ENCODE measurements at places on chromosomes 5 and 9. TPM values are rescaled to one million over a fixed set of nuclear protein-coding genes. Genes with fewer than 3 reads are reported as not detected.

DNA sequence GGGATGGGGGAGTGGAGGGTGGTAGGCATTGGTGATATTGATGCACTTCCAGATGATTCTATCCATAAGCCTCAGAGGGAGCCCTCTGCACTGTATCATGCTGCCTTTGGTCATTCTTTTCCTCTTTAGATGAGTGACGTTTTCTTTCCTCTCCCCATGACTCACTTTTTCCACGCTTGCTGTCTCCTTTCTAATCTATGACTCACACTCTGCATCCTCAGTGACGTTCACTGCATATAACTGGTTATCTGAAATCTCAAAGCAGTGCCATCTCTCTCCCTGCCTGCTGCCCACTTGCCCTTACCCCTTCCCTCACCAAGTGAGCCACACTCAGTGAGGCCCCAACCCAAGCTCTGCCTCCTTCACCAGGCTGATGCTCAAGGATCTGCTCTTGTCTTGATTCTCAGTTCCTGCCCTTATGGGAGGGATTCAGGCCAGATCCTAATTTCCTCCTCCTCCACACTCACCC, 31.6 kb downstream of the PTGS1 start:
- peak; percentile 62 for DNase-seq

DNA sequence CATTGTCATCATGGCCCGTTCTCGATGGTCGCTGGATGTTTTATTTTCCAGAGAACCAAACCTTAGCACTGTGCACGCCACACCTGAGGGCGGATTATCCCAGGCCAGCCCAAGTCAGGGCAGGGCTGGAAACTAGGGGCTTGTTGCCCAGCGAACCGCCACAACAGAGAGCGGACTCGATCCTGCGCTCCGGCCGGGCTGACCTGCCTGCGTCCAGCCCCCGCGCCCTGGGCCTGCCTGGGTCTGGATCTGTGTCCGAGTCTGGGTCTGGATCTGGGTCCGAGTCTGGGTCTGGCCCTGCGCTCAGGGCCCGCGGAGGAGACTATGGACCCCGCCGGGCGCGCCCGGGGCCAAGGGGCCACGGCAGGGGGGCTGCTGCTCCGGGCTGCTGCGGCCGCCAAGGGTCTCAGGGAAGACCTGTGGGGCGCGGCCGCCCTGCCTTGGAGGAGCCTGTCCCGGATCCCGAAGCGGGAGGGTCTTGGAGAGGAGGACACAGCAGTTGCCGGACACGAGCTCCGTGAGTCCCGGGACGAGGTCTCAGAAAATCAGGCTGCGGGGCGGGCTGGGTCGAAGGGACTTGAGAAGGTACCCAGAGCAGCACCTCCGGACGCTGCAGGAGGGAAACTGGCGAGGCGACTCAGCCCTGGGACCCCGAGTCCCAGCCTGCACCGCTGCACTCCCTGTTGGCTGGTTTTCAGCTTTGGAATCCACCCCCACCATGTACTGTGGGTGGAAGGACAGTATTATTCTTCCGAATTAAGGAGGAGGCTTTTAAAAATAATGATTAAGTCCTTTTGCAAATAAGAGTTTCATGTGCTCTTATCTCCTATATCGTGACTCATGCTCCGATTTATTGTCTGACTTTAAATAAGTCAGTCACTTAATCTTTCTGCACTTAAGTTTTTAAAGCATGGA, at the start of gene ANKDD1B:
Gene ANKDD1B (plus strand): TSS at position 143 of the 915 bp plus-strand sequence. CDS start 182 bp downstream, at position 325.
- DNase-seq = no peak

- no peak for DNase-seq
These were observed 191.8 kb downstream of the SEMA6A start for GRCh38 chr5:116382874-116383266.

Gene SLC24A2
- not detected for total RNA-seq

Data from SK-MEL-5 (cell line).